ENCODE measurements at places on chromosomes 1 and 21.
A peak's percentile ranks its signal among the peaks of the same experiment; 100 is the strongest.

DNA sequence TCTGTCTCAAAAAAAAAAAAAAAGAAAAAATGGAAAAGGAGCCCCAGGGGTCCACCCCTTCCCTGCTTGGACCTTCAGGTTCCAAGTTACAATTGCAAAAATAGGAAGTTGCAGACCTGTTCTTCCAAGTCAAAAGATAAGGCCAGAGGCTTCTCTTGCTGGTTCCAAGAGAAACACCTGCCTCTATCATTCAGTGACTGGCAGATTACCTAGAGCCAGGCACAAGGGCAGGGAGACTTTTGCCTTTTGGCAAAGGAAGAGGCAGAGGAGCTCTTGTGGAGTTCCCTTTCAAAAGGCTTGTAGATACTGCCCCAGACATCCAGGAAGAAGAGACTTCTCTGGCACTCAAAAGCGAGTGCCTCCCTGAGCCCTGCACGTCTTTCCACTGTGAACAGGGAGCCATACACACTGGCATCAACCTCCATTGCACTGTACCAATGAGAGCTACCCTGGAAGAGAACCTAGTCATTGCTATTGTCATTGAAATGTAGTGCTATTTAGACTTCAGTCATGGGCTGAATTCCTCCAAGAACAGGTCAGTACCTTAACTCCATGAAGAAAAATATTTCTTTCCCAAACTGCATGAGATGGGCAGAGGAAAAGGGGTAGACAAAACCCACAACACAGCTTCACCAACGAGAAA lies 91.2 kb downstream of the LMX1A start:
- no peak for DNase-seq

- DNase-seq, result no peak
Observed at GRCh38 chr1:229372251-229372650, 29.4 kb upstream of the CCSAP start.

DNA sequence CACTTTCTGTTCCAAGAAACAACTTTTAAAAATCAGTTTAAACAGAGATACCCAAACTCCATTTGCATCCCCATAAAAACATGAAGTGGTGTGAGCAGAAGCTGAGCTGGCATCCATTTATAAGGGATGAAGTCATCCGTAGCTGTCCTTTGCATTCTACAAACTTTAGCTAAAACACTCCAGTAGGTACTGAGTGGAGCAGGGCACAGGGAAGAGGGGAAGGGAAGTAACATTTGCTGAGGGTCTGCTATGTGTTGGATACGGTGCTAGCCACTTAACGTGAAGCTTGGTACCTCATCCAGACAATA lies 32.9 kb downstream of the VWA5B1 start:
- DNase-seq, result no peak

- no peak for DNase-seq
Observed at GRCh38 chr1:209490013-209490412, 93.5 kb upstream of the CAMK1G start.

DNA sequence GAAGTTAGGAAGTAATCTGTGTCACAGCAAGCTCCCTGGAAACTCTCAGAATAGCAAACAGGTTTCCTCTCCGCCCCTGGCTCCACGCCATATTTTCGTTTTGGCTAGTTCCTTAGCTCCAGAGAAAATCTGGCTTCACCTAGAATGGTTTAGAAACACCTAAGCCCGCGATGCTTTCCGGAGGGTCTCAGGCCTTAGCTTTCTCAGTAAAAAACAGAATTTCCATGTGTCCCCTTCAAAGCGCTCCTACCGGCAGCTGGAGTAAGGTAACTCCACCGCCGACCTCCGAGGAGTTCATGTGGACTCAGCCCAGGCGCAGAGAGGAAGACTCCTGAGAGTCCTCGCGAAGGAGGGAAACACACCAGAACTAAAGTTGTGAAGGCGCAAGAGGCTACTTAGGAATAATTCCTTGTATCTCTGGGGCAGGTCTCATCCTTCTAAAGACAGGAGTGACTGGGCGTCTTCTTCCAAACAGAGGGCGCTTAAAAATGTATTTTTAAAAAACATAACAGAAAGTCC lies 406 bp downstream of the KIAA0040 start:
- DNase-seq, result no peak

DNA sequence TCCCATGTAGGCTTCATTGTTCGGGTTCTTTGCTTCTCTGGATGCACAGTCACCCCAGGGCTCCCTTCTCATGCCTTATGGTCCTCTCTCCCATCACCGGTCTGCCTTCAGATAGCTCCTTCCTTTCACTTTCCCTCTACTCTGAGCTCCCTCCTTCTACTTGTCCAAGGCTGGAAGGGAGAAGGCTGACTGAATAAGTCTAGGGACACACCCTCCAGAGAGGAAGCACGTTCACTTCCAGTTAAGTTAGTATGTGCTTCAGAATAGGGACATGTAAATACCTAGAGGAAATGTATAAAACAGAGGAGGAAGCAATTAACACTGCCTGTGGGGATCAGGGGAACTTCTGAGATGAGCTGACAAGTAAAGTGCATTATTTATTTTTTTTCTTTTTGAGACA lies 23.5 kb downstream of the CXADR start:
- no peak for DNase-seq

- DNase-seq, result no peak
Observed at GRCh38 chr1:47527653-47528272, 89.9 kb downstream of the FOXD2 start.

GRCh38 chr1:115643225-115643624 lies 1.5 kb downstream of the VANGL1 start:
- no peak for DNase-seq

- no peak for DNase-seq
Observed at GRCh38 chr1:224825525-224826000, 103.9 kb upstream of the DNAH14 start.

- peak; percentile 51 for DNase-seq
Observed at GRCh38 chr1:10510520-10511493, 36.1 kb downstream of the PEX14 start.

DNA sequence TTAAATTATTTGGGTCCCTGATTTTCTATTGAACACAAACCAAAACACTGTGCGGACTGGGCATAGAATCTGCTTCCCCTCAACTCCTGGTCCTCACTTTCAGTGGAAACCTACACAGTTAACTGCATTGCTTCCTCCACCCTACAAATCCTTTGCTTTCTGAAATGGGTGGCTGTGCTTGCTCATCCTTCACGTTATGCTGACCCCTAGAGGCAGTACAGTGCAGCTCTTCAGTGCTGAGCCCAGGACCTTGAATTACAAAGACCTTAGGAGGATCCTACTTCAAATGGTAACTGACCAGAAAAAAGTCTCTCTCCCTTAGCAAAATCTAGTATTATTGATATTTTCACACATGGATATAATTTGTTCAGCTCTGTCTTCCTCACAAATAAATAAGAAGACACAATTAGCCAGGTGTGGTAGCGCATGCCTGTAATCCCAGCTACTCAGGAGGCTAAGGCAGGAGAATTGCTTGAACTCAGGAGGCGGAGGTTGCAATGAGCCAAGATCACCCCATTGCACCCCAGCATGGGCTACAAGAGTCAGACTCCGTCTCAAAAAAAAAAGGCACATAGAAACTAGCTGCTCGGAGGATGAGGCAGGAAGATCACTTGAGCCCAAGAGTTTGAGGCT lies 63.4 kb upstream of the L1TD1 start:
- DNase-seq, result no peak

DNA sequence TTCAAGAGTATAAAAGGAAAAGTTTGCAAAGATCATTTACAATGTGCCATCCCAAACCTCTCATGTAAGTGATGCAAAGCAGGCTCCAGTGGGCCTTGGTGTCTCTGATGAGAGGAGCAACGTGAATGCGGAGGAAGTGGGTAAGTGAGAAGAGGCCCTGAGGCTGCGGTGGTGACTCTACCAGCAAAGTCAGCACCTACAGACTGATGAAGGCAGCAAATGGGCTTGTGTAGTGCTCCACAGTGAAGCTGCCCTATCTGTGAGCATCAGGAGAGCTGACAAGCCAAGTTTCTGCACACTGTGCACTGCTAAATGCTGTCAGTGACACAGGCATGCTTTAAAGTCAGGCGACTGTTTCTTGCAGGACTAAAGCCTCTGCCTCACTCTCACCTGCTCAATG lies 15.6 kb upstream of the RAP1A start:
- DNase-seq, result peak; percentile 47

DNA sequence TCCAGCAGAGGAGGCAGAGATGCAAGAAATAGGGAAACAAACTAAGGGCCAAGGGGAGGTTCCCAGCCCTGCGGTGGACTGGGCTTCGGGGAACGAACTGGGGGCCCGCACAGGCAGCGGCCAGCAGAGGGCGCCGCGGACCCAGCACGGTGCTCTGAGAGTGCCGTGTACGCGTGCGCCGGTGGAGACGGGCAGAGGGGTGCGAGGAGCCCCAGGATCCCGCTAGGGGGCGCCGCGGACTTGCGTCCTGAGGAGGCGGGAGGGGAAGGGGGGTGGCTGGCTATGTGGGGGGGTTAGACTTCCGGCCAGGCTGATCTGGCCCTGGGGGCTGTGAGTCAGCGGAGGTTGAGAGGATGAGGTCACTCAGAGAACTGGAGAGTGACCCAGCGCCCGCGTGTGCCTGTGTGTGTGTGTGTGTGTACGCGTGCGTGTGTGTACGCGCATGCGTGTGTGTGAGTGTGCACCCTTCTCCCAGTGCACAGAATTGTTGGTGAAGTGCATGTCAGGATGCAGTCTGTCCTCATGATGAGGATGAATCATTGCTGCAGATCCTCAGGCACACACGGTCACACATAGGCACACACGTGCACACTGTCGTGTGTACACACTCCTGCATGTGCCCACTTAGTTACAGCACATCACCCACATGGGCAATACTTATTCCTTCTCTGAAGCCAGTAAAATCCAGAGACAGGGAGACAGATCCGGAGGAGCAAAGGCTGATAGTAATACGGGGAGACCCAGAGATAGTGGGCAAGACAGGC lies 17.0 kb downstream of the NES start:
- DNase-seq, result peak; percentile 79

DNA sequence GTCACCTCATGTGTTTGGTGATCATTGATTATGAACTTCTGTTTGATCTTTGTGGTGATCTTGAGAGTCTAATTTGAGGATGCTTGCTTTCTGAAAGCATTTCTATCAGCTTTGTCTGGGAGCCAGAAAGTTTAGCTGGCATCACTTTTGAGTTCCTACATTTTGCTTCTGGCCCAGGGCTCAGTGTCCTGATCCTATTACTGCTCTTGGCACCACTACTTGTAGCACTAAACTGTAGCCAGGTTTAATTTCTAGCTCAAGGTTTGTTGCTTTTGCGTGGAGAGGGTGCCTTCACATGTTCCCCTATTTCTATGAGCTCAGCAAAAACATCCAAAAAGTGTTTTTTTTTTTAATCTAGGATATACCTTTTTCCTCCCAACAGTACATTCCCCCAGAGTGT lies 9.3 kb downstream of the TTC3 start:
- no peak for DNase-seq

DNA sequence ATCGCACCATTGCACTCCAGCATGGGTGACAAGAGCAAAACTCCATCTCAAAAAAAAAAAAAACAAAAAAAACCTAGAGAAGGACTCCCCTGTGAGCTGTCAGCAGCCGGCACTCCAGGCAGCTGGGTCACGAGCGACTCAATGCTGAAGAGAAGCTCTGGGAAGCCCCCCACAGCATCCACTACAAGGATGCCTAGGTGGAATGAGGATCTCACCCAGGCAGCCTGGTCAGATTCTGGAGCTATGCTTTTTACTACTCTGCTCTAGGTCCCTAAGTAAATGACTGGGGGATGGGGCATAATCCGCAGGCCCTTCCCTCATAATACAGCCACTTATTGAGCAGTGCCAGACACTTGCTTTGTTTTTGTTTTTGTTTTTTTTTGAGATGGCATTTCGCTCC lies 6.6 kb downstream of the BMP8B start:
- DNase-seq, result no peak

GRCh38 chr1:48738356-48738755 lies 38.3 kb downstream of the BEND5 start:
- no peak for DNase-seq

GRCh38 chr1:66505671-66506392 lies 28.1 kb upstream of the SGIP1 start:
- no peak for DNase-seq

- DNase-seq, result peak; percentile 15
Observed at GRCh38 chr21:44487831-44488230, 32.5 kb downstream of the LRRC3 start.

DNA sequence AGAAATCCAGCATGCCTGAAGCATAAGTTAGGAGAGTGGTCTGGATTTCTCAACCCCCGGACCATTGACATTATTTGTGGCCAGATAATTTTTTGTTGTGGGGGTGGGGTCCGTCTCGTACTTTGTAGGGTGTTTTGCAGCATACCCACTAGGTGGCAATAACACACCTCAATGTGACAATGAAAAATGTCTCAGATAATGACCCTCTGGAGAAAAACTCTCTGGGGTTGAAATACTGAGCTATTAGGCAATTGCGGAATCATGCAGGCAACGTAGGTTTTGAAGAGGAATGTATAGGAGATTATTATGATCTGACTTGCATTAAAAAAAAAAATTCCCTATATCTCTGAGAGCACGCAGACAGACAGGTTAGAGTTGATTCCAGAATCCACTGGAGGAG lies 25.3 kb upstream of the RRP15 start:
- DNase-seq, result no peak

GRCh38 chr1:21065851-21066250 lies 110.8 kb downstream of the EIF4G3 start:
- DNase-seq, result no peak

DNA sequence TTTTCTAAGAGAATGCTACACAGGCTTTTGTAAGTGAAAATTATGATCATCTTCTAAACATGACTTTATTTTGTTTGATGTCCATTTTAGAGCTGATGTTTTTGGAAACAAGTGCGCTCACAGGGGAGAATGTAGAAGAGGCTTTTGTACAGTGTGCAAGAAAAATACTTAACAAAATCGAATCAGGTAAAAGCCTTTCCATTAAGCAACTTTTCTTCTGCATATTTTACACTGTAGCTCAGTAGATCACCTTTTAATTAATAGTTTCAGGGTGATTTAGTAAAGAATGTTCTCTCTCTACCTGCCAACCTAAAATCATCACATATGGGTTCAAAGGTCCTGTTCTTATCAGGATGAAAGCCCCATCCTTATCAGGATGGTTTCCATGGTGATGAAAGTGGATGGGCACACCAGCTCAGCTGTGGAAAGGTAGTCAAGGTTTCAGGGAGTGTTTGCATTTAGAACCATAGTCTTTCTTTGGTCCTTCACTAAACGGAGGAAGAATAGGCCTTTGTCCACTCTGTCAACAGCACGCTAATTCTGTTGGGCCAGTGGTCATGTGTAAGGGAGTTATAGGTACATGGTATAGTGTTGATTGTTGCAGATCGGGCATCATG lies 28.1 kb downstream of the RAB4A start:
- DNase-seq, result no peak

DNA sequence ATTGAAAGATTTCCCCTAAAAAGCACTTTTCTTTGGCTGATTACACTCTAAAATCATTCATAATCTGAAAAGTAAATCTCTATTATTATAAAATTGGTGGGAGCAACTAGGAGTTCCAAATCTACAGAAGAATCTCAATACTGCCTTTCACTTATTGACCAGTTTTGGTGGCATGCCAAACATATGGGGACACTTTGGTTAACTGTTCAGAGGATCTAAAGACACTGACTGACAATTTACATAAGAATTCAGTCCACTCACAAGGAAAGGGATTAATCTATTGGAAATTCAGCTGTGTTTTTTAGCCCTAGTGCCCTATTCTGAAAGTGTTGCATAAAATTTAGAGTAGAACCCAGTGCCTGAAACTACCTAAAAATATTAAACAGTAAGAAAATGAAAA lies 113.6 kb downstream of the LRRC40 start:
- DNase-seq, result no peak

GRCh38 chr1:226778657-226779058 lies 39.6 kb upstream of the ITPKB start:
- no peak for DNase-seq
